GM23248 (cell line): ENCODE measurements at places on chromosomes 5 and 9.
A peak's percentile ranks its signal among the peaks of the same experiment; 100 is the strongest.

- DNase-seq = peak; percentile 75
These were observed 46.4 kb upstream of the STK32A start for GRCh38 chr5:147188200-147189108.

DNA sequence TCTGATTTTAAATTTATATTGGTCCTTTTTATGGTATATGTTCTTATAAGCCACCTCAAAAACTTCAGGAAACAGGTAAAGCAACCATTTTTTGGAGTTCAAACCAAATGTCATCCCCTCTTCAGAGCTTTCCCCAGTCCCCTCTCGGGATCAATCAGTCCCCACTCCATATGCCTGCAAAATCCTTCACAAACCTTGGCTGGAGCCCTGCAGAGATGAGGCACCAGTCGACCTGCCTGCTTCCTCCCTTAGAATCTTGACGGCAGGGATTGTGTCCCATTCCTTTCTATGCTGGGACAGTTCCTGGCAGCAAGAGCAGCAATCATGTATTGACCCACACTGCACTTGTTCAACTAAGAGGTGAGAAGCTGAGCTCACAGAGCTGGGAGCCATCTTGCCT, 22.6 kb downstream of the B4GALT1 start:
- DNase-seq = no peak

GRCh38 chr9:119365291-119366027, 3.8 kb downstream of the BRINP1 start:
- DNase-seq = peak; percentile 74

DNA sequence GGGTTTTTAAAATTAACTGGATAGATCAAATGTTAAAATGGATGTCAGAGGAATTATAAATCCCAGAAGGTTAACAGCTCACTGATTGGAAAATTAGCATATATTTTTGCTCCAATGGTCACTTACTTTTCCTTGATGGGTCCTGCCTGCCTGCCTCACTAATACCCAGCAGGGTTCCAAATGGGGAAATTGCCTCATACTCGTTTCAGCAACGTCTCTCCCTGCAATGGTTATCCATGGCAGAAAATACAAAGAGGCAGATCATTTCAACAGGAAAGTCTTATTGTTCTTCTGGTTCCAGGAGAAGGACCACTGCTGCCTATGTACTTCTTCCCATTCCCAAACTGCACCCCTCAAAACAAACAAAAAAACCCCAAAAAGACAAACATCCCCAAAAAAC, 71.3 kb downstream of the ERP44 start:
- DNase-seq = no peak

- DNase-seq = no peak
These were observed 63.9 kb downstream of the NDST1 start for GRCh38 chr5:150571836-150572235.

GRCh38 chr5:134851307-134851923, 5.6 kb downstream of the C5orf24 start:
- DNase-seq = peak; percentile 70

GRCh38 chr5:14720236-14720923, 55.9 kb downstream of the OTULIN start:
- peak; percentile 84 for DNase-seq

GRCh38 chr5:68406767-68407241, 191.2 kb downstream of the PIK3R1 start:
- no peak for DNase-seq

GRCh38 chr9:130298662-130299279, 33.2 kb downstream of the HMCN2 start:
- peak; percentile 33 for DNase-seq

DNA sequence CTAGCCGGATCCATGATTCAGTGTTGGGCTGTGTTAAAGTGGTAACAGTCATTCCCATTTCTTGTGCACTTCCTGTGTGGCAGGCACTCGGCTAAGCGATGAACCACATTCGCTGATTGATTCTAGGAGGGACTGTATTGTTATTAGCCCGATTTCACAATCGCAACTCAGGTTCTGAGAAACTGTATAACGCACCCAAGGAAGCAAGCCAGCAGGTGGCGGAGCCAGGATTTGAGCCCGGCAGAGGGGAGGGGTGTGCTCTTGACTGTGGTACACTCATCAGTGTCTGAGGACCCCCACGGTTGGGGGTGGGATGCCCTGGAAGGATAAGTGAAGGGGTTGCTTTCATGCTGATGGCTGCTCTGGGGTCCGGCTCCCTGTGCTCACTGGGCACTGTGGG, 34.7 kb downstream of the LRSAM1 start:
- no peak for DNase-seq

- DNase-seq = peak; percentile 54
These were observed 8.0 kb upstream of the SPOCK1 start for GRCh38 chr5:137507150-137507549.

- DNase-seq = no peak
These were observed 38.6 kb downstream of the NR4A3 start for GRCh38 chr9:99860266-99860665.

GRCh38 chr9:70094747-70095146, 51.1 kb downstream of the MAMDC2 start:
- DNase-seq = no peak

DNA sequence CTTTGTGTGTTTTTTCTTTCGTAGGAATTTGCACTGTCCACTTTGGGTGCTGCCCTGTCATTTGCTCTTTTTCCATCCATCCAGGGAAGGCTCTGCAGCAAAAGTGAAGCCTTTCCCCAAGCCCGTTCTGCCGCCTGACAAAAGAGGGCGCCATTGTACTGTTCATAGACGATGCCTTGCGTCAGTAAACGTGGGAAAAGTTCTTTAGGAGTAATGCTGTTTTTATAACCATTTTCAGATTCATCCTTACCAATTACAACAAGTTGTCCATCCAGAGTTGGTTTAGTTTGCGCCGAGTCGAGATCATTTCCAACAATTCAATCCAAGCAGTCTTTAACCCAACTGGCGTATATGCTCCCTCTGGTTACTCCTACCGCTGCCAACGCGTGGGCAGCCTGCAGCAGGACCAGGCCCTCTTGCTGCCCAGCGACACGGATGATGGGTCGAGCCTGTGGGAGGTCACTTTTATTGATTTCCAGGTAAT, 34.3 kb upstream of the RPS23 start:
- peak; percentile 87 for DNase-seq

DNA sequence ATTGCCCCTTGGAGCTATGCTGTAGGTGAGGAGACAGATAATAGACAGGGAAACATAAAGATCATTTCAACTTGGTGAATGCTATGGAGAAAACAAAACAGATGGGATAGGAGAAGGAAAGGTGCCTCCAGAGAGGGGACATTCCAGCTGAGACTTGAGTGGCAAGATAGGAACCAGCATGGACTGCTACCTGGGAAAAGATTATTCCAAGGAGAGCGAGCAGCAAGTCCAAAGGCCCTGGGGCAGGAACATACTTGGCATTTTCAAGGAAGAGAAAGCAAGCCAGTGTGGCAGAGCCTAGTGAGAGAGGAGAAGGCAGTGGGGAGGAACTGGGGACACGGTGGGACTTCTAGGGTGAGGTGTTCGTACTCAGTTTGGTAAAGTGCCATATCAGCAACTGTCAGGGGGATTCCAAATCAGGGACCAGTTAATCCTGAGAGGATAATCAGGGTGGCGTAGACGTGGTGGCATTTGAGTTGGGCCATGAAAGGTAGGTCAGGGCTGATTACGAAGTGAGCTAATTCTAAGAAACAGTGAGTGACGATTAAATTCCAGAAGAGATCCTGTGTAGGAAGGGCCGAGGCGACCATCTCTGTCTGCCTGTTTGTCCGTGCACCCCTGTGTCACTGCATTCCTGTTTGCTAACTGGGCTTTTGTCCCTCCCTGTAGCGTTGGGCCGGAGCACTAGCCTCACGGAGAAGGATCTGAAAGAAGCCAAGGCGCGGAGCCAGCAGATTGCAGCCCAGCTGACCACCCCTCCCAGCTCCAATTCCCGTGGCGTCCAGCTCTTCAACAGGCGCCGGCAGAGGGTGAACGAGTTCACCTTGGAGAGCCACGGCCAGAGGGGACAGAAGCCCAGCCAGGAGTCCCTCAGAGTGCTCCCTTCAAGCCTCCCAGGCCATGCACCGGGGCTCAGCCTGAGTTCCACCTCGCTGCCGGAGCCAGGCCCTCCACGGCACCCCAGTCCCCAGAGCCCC, 7.1 kb downstream of the SYNPO start:
- DNase-seq = no peak

DNA sequence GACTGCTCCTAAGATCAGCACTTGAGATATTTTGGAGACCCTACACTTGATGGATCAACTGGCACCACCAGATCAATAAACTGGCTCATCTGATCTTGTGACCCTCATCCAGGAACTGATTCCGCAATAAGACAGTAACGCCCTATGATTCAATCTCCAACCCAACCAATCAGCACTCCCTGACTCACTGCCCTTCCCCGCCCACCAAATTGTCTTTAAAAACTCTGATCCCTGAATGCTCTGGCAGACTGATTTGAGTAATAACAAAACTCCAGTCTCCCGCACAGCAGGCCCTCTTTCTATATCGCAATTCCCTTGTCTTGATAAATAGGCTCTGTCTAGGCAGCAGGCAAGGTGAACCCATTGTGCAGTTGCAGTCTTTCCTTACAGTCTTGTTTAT, 677.0 kb downstream of the LRRC70 start:
- peak; percentile 25 for DNase-seq

GRCh38 chr9:94183240-94183999, 75.7 kb upstream of the ZNF169 start:
- no peak for DNase-seq

GRCh38 chr5:54243483-54244080, 66.8 kb downstream of the ARL15 start:
- peak; percentile 66 for DNase-seq

- no peak for DNase-seq
These were observed 12.2 kb upstream of the GPR151 start for GRCh38 chr5:146528236-146528635.

DNA sequence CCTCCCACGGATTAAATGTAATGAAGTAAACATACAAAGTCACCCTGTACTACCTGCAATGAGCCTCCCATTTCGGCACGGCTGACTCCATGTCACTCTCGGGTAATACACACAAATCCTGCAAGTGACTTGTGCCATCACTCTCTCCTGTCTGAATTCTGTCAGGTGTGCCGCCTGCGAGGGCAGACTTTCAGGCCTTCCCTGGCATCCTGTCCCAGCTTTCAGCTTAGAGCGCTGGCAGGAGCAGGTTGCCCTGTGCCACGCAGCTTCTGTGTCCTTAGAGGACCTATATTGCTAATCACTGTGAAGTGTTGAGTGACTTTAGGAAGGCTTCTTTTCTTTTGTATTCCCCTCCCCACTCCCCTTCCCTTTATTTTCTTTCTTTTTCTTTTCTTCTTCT, 25.8 kb upstream of the S1PR3 start:
- no peak for DNase-seq

GRCh38 chr9:69009708-69010107, 4.2 kb downstream of the PRKACG start:
- DNase-seq = no peak

DNA sequence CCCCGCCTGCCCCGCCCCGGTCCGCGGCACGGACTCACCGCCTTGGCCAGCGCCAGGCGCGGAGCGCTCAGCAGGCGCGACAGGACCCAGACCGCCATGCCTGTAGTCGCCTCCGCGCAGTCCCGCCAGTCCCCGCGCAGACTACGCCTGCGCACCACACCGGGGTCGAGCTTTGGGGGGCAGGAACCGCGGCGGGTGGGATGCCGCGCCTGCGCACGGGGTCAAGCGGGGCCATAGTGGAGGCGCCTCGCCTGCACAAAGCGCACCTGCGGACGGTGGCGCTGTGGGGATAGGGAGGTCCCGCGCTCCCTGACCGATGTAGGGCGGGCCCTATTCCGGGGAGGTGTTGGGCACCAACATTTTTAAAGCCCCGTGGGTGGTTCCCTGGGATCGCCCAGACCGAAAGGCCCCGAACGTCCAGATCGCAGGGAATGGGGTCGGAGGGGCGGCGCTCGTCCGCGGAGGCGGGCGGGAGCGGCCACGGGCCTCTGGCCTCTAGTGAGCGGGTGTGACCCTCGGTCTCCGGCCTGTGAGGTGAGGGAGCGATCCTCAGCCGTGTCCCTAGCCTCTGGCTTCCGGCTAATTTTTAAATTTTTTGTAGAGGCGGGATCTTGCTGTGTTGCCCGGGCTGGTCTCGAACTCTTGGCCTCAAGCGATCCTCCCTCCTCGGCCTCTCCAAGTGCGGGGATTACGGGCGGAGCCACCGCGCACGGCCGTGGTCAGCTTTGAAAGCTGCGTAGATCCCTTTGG, 70.8 kb upstream of the LPCAT1 start:
- peak; percentile 44 for DNase-seq

DNA sequence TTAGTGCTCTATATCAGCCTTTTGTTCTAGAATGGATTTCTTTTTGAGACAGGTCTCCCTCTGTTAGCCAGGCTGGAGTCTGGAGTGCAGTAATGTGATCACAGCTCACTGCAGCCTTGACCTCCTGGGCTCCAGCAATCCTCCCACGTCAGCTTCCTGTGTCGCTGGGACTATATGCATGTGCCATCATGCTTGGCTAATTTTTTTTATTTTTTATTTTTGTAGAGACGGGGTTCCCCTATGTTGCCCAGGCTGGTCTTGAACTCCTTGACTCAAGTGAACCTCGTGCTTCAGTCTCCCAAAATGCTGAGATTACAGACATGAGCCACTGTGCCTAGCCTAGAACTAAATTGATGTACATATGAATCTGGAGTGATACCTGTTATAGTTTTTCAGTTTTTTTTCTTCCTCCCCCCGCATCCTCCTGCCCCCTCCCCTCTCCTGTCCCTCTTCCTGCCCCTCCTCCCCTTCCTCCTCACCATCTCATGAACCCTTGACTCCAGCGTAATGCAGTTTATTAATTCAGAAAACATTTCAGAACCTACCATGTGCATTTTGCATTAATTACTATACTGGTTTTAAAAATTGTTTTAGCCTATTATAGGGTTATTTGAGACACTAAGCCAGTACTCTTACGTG, 37.4 kb upstream of the TNFAIP8 start:
- no peak for DNase-seq

DNA sequence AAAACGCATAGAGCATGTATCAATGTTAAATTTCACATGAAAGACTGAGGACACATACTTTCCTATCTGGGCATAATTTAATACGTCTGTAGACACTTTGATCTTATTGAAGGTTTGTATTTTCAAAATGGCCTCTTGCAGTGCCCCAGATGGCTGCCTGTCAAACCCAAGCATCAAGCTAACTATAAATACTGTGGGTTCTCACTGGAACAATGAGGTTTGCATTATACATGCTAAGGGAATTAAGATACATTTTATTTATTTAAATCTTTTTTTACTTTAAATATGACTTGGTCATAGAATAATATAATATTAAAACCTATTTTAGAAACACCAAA, 702.9 kb upstream of the GRAMD2B start:
- DNase-seq = no peak

DNA sequence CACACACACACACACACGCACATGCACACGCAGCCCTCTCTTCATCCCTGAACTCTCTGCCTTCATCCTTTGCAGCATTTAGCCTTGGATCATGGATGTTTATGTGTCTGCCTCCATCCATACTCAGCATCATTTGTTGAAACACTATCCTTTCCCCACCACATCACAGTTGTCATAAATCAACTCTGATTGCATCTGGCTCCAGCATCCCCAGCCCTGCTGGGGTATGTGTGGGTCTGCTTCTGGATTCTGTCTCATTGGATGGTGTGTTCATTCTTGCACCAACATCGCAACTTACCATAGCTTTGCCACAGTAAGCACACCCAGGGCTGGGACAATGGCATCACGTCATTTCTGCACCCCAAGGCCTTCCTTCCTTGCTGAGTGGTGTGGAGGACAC, 175.4 kb downstream of the RGS3 start:
- no peak for DNase-seq

GRCh38 chr9:134916161-134916665, 1.5 kb downstream of the FCN1 start:
- DNase-seq = no peak

- no peak for DNase-seq
These were observed 1074.9 kb downstream of the EFNA5 start for GRCh38 chr5:106595864-106596263.
